ENCODE measurements at places on chromosomes 3 and 15. TPM values are rescaled to one million over a fixed set of nuclear protein-coding genes. Genes with fewer than 3 reads are reported as not detected.

Gene ARHGEF26
- 3.5 TPM for total RNA-seq

Gene SV2B
- total RNA-seq = not detected

Gene PATL2
- total RNA-seq = not detected

Gene ATP13A4
- not detected for total RNA-seq

Gene PDCD7
- 24.5 TPM for total RNA-seq

Gene TMIE
- total RNA-seq = not detected

Gene WDR72
- not detected for total RNA-seq

Gene TF
- total RNA-seq = 3.8 TPM

Gene WDR49
- total RNA-seq = not detected

Gene CAND2
- total RNA-seq = 11.3 TPM

Gene SLC38A3
- total RNA-seq = 1.2 TPM

Gene SLC25A38
- total RNA-seq = 29.5 TPM

Gene IL17RB
- total RNA-seq = 0.22 TPM

DNA sequence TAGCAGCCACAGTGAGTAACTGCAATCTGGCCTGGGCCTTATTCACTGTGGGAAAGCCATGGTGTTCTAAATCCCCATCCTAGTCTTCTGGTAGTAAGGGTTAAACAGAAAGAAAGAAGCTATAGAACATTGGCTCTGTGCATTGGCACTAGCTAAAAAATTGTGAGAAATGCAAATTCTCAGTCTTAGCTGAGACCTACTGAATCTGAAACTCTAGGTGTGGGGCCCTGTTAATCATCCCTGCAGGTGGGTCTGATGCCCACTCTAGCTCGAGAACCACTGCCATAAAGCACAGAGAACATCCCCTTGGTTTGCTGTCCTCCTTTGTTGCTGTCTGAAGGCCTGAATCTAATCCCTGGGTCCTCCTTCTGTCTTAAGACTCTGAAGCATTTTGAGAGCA, 59.3 kb downstream of the MEIS2 start:
- no peak for DNase-seq

- DNase-seq = no peak
These were observed at the start of gene DAPK2 for GRCh38 chr15:64046421-64047153. TSS of gene DAPK2 (minus strand) at chr15:64046485. CDS start at chr15:64040261, 6,224 bp downstream.

DNA sequence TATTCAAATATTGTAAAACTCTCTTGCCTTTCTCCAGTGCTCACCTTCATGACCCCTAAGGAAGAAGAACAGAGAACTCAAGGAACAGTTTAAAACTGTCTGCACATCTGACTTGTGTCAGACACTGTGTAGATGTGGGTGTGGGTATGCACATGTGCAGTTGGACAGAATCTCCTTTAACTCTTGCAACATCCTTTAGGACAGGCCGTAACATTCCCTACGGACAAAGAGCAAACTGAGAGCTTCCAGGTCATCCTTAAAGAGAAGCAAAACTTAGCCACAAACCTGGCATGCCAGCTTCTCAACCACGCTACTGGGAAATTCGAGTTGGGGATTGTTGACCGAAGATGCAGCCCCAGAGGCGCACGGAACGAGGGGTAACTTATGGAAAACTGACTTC, 4.1 kb upstream of the SFMBT1 start:
- DNase-seq = no peak

- no peak for DNase-seq
These were observed 31.3 kb downstream of the CD200 start for GRCh38 chr3:112364291-112364690.

DNA sequence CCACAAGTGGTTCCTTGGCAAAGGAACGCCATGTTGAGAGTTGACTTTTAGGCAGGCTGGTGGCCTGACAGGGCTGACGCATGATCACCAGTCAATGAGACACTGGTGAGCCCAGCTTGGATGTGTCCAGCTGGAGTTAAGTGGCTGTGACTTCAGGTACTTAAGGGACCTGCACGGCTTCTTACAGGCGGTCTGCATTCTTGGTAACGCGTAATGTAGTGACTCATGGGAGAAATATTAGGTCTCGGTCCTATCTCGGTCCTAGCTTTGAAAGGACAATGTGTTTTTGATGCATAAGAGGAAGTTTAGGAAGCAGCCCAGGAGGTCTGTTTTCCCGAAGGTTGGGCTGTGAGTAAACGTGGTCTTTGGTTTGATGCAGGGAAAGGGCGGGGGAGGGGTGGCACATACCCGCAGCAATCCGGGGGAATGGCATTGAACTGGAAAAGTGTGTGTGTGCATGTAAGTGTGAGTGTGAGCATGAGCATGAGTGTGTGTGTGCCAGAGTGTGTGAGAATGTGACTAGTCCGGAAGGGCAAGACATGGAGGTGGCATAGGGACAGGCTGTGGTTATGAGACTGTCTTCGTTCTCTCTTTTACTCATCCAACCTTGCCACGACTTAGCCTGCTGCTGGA, 55.3 kb downstream of the FAM43A start:
- DNase-seq = no peak

DNA sequence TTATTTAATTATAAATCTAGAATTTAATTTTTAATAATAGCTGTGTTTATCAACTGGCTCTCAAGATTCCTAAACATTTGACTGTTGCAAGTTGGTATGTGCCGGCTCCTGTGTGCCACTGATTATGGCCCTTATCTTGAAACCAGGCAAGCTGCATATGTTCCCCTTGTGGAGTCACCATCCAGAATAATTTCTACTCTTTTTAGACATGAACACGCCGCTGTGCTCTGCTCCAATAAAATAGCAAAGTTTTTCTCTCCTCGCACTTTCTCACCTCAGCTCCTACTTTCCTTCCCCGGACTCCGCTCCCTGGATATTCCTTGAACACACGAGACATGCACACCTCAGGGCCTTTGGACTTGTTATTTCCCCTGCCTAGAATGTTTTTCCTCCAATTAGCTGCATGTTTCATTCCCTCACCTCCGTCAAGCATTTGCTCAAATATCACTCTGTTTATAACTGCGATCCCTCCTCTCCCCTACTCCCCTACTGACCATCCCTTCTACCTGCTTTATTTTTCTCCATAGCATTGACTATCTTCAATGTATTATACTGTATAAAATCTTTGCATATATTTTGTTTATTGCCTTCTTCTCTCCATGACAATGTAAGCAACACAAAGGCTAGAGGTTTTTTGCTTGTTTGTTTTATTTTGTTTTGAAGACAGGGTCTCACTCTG, 26.1 kb upstream of the ERICH6 start:
- DNase-seq = no peak

DNA sequence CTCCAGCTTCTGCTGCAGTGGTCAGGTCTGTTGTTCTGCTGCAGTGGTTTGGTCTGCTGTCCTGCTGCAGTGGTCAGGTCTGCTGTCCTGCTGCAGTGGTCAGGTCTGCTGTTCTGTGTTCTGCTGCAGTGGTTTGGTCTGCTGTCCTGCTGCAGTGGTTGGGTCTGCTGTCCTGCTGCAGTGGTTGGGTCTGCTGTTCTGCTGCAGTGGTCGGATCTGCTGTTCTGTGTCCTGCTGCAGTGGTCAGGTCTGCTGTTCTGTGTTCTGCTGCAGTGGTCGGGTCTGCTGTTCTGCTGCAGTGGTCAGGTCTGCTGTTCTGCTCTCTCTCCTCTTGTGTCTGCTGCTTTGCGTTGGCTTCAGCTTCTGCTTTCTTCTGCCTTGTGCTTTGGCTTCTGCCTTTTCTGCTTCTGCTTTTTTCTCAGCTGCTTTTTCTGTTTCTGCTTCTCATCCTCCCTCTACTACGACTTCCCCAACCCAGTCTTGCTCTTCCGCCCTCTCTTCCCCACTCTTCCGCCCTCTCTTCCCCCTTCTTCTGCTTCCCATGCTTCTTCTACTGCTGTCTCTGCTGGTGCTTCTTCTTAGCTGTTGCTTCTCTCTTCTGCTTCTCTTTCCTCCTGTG, 50.7 kb downstream of the FAM43A start:
- DNase-seq = no peak

GRCh38 chr3:127036209-127037020, 53.5 kb downstream of the PLXNA1 start:
- peak; percentile 79 for DNase-seq

- DNase-seq = no peak
These were observed 9.4 kb upstream of the CMSS1 start for GRCh38 chr3:99808163-99808794.

GRCh38 chr3:177478170-177478867, 281.0 kb upstream of the TBL1XR1 start:
- no peak for DNase-seq

DNA sequence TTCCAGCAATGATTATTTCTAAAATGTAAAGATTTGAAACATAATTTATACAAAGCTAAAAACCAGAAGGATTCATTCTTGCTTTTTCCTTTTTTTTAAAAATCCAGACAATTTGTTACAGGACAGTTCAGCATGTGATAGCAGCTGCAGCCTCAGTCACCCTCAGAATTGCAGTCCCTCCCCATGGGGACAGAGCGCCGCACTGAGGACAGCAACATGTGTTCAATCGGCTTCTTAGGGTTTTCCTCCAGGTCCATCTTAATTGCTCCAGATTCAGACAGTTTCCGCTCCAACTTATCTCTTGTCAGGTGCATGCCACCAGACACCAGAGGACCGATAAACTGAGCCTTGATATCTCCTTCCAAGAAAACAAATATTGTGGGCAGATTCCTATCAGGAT, 134.9 kb upstream of the TBC1D5 start:
- DNase-seq = no peak

DNA sequence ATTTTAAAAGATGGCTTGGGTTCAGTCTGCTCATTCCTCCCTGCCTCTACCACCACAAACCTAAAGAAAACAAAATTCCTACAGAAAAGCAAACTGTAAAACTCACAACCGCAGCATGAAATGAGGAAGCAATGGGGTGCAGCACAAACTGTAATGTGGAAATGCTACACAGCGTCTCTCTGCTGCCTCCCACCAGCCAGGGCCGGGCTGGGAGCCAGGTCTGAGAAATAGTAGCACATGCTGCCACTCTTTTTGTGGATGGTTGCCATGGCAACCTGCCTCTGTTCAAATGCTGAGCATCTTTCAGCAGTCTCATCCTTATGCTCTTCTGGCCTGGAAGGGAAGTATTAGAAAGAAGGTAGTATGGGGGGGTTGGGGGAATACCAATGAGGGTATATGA, 55.4 kb downstream of the EOMES start:
- peak; percentile 92 for DNase-seq

DNA sequence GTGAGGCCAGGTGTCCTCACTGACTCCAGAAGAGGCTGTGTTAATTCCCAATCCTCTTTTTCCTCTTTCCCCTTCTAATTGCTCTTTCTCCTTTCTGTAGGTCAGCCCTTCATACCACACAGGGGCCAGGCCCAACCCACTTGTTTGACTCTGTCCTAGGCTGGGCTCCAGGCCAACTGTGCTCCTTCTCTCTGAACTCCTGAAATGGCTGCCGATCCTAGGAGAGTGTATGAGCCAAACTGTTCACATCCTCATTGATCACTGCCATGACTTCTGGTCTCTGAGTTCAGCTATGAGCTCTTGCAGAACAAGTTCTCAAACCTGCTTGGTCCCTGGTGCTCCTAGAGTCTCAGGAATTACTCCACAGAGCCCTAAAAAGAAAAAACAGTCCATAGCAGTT, 145.1 kb downstream of the VGLL4 start:
- no peak for DNase-seq

GRCh38 chr15:59950603-59951388, 53.3 kb upstream of the FOXB1 start:
- DNase-seq = no peak

GRCh38 chr3:162354356-162354755, 857.7 kb downstream of the OTOL1 start:
- DNase-seq = no peak

- DNase-seq = peak; percentile 84
These were observed 11.8 kb downstream of the TNK2 start for GRCh38 chr3:195896361-195897080.

DNA sequence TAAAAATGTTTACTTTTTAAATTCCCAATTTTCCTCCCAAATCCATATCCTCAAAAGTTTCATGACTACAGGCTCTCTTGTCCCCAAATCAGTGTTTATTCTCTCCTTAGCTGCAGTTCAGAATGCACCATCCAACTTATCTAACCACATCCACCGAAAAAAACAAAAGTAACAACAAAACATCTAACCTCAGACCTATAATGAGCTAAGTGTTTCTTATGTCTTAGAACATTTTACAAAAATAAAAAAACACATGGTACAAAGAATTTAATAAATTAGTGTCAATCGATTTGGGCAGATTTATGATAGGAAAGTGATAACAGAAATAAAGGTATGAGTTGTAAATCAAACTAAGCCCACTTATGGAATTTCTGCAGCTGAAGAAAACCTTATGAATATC, 13.6 kb downstream of the SATB1 start:
- DNase-seq = no peak

GRCh38 chr15:96354731-96355567, 24.4 kb downstream of the NR2F2 start:
- DNase-seq = no peak

- DNase-seq = no peak
These were observed 14.9 kb downstream of the GRAMD2A start for GRCh38 chr15:72182673-72183072.

DNA sequence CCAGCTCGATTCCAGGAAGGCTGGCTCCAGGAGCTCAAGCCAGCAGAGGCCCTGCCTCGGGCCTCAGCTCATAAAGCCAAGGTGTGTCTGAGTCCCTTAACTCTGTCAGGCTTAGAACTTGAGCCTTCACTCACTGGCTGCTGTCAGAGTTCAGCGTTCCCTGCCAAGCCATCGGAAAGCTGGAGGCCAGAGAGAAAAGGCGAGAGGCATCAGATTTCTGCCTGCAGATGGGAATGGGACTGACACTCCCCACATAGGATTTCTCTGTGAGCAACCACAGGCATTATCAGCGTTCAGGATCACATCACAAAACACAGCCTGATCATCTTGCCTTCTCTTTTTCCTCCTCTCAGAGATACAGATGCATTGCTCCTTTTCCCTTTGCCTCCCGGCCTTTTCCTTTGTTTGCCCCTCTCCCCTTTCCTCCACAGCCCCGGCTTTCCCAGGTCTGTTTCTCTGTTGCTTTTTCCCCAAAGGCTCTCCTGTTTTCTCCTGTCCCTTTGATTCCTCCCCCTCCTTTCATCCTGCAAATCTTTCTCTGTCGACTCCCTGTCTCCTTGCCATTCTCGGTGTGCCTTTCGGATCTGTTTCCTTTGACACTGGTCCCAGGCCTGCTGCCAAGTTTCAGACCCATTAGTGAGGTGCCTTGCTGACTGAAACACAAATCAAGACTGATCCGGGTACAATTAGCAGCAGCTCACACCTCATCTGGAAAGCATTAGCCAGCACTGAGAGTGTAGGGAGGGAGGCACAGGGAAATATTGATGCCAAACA, 44.5 kb upstream of the BOC start:
- no peak for DNase-seq

GRCh38 chr15:31483053-31483985, 156.7 kb downstream of the KLF13 start:
- no peak for DNase-seq

GRCh38 chr3:29011441-29011840, 269.4 kb upstream of the RBMS3 start:
- DNase-seq = no peak

GRCh38 chr3:180325958-180326357, 276.0 kb upstream of the TTC14 start:
- DNase-seq = no peak

GRCh38 chr15:47788685-47789084, 71.4 kb downstream of the SEMA6D start:
- no peak for DNase-seq

Data from chondrocyte (in vitro differentiated cells).